Central memory CD4-positive, alpha-beta T cell (primary cell): ENCODE measurements at places on chromosomes 11 and 22.
A peak's percentile ranks its signal among the peaks of the same experiment; 100 is the strongest.

- no peak for DNase-seq
These were observed 8.2 kb downstream of the SERPIND1 start for GRCh38 chr22:20782083-20782482.

- DNase-seq: no peak
These were observed 8.7 kb downstream of the TNKS1BP1 start for GRCh38 chr11:57316017-57316416.

- DNase-seq: no peak
These were observed 38.4 kb downstream of the AMBRA1 start for GRCh38 chr11:46555267-46556054.

DNA sequence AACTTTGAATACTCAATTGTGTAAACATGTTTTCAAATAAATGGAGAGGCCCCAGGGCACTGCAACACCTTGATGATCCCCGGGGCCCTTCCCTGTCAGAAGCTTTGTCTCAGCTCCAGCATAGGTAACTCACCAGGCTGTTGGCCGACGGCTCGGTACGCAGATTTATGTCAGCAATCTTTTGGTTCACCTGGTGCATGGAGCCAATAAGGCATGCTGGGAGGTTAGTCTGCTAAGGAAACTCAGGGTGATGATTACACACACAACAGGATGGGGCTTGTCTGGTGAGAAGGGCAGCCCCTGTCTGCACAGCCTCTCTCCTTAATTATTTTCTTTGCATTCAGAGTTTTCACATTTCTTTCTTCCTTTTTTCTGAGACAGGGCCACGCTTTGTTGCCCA, 10.8 kb downstream of the FAM227A start:
- DNase-seq: no peak

DNA sequence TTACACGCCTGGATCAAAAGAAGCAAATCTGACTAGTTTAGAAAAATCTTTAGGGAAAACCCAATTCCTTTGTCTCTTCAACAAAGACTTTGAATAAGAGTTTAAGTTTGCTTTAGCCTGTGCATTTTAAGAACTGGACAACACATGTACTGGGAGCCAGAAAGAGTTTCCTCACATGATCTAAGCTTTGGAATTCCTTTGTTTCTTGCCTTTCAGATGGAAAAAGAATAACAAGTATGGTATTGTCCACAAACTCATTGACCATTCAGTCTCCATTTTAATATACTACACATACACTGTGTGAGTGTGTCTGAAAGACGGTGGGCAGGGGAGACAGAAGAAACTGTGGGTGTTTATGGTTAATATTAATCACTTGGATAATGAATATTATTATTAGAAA, 205.6 kb downstream of the MAML2 start:
- no peak for DNase-seq

GRCh38 chr11:103110391-103110790, 1.2 kb downstream of the DYNC2H1 start:
- DNase-seq: no peak

DNA sequence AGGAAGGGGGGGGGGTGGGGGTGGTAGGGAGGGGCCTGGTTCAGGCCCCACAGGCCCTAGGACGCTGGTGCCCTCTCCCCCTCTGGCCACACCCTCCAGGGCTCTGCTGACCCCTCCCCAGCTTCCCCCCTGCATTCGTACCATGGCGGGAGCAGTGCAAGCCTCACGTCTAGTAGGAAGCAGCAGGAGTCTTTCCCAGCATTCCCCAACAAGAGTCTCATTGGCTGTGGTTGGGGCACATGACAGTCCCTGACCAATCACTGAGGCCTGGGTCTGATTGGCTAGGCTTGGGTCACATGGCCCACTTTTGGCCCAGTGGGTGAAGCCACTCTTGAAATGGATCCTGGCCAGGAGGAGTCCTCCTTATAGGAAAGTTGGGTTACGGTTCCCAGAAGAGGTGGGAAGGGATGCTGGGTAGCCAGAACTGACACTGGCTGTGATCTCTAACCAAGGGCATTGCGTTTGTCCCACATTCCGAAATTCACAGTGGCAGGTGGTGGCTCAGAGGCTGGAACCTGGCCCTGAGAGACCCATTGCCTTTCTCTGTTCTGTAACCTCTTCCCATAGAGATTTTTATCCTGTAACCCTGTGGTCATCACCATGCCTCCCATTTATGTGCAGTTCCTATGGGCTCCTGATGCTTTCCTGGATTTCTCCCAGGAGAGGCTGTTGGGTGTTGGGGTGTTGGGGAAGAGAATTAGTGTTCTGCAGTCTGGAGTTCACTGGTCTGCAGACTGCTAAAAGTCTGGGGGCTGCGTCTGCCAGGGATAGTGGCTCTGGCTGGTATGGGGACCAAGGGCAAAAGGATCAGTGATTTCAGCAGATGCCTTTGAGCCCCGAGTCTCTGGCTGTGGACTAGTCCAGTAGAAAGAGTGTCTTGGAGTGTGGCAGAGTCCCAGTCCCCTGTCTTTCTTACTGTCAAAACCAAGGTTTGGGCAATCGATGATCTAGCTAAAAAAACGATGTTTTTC, 58.9 kb upstream of the MYEOV start:
- DNase-seq: no peak

DNA sequence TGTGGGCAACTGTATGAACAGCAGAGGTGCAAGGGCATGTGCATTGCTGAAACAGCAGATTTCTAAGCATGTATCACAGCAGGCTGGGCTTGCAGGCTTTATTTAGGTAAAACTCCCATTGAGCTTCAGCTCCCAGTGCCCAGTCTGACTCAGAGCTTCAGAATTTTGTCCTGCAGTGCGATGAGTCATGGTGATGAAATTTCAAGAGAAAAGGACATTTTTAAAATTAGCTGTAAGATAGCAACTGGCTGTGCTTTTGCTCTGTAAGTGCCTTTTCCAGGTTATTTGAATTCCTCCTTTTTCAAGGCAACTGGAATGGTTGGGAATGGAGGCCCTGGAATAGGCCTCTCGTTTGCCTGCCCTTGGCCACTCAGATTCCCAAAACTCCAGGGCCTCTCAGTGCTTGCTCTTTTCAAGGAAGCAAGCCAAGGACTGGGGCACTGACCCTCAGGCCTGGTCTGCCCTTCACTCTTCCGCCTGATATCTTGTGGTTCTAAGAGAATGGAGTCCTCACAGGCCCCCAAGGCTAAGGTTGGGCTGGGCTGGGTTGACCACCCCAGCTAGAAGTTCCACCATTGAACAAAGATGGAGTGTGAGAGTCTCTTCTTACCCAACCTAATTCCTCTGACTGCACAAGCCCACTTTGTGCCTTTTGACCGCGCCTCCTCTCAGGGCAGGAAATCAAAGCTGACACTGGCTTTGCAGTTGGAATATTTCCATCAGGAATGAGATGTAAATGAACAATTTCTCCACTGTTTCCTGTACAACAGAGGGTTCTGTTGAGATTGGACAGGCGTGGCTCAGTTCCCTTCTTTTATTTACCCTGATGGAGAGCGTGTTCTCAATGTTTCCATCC, 59.5 kb upstream of the PRSS23 start:
- DNase-seq: no peak

GRCh38 chr11:128948583-128948982, 5.9 kb upstream of the TP53AIP1 start:
- no peak for DNase-seq

GRCh38 chr11:115290893-115291292, 213.3 kb downstream of the CADM1 start:
- DNase-seq: no peak

GRCh38 chr11:841981-842369, 354 bp downstream of the POLR2L start:
- no peak for DNase-seq

GRCh38 chr11:94307101-94307791, 2.9 kb downstream of the IZUMO1R start:
- no peak for DNase-seq

DNA sequence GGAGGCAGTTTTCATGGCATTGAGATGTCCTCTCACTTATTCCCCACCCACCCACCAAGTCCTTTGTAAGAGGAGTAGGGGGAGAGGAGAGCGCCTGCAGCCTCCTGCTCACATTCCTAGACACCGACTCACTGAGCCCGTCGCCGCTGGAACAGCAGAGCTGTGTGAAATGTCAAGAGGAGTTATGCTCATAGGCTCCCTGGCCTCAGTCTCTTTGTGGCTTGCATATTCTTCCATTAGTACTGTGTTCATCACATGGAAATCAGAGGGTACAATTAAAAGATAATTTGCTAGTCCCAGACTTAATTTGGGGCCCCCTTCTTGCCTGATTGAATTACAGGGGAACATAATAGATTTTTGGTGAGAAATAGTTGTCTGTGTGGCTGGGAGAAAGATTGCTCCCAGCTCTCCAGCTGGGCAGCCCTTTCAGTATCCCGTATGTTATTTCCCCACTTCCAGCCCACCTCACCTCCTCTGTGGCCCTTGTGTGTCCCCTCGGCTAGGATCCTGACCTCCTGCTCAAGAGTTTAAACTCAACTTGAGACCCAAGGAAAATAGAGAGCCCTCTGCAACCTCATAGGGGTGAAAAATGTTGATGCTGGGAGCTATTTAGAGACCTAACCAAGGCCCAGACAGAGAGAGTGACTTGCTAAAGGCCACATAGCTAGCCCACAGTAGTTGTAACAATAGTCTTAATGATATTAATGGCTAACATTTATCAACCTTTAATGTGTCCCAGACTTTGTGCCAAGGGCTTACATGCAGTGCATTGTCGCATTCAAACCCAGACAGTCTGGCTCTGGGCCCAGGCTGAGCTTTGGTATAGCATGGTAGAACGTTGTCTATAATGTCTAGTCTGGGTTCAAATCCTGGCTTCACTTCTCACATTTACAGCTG, 32.2 kb downstream of the LIMK2 start:
- no peak for DNase-seq

DNA sequence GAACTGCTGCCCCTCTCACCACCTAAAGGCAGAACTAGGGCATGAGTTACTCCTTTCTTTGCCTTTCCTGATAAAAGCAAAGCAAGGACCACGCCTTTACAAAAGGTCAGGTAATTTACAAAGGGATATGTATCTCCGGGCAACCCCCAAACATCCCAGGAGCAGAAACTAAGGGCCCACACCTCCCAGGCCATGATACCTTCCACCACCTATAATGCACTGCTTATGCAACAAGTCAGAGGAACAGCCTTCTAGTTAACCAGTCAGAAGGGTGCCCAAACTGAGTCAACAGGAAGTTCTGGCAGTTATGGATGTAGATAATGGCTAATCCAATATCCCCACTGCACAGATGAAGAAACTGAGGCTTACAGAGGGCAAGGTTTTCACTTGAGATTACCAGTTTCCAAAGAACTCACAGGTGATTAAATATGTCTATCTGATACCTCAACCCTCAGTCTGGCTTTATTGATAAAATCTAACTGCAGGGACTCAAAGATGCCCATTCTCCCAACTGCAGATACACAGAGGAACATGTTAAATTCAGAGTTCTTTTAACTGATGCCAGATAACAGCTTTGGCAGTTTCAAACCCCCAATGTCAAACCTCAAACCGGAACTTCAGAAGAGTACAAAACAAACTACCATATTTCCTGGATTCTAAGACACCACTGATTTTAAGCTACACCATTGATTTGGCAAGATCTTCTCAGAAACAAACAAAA, 16.8 kb upstream of the CASTOR1 start:
- peak; percentile 78 for DNase-seq

- no peak for DNase-seq
These were observed 57.8 kb upstream of the FIBIN start for GRCh38 chr11:26936109-26936508.

- DNase-seq: no peak
These were observed 12.7 kb downstream of the TOM1 start for GRCh38 chr22:35312198-35313059.

DNA sequence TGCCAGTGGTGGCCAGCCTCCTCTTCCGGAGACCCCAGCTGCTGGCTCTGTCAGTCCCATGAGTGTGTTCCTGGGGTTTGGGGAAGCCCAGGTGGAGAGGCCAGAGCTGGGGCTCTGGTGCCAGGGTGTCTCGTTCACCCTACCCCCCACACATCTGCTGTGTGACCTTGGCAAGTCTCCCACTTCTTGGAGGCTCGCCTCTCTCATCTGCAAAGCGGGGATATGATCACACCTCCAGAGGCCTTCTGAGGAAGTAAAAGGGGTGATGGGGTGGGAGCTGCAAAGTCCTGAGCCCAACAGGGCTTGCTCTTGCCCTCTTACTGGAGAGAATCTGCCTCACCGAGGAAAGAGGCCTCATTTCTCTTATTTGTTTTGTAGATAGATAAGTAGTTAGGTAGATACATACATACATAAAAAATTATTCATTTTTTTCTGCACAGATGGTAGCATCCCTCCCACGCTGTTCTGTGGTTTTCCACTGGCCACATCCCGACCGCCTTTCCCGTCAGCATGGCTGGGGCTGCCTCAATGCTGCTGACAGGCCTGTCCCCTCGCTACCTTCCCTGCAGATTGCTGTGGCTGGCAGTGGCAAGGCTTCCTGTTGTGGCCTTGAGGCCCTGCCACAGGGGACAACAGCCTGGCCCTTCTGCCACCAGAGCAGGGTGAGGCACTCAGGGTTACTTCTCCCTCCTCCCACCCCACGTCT, 23.9 kb downstream of the MYO7A start:
- peak; percentile 66 for DNase-seq

- DNase-seq: peak; percentile 71
These were observed 7.8 kb downstream of the SLC5A1 start for GRCh38 chr22:32050678-32051515.

DNA sequence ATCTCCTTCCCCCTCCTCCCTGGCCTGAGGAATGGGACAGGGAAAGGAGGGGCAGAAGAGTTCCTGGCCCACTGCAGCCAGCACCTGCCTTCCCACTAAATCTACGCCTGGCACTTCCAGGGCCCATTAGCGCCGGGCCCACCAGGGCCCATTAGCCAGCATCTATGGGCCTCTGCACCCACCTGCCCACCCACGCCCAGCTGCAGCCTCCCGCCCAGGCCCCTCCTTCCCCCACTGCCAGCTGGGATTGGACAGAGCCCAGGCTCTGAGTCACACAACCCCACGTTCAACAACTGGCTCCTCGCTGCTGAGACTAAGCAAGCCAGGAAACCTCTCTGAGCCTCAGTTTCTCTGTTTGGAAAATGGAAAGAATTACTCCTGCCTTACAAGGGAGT, 48.7 kb downstream of the CYTH4 start:
- DNase-seq: no peak

DNA sequence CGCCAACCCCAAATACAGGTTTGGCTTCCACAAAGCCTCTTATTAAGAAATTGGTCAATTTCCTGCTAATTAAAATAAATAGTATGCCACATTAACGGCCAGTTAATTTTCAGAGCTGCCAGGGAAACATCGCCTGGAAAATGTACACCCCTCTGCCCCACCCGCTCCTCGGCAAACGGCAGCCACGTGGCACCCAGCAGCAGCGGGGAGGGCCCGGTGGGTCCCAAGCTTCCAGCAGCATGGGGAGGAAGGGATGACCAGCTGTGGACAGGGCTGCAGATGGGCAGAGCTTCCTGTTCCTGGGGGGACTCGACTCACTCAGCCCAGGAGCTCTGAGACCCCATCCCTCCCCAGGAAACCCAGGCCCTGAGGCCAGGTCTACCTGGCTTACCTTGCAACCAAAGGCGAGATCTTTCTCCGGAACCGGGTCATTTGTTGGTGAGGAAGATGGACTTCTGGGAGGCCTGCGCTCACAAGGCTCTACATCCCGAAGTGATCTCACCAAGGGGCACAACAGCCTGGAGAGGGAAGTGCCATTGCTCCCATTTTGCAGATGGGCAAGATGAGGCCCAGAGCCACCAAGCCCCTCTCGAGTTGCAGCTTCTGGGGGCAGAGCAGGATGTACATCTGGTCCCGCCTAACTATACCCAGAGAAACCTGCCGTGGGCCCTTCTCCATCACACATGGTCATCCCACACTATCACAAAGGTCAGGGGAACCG, 68.3 kb downstream of the IGLL1 start:
- DNase-seq: no peak

- DNase-seq: no peak
These were observed 743 bp upstream of the RCE1 start for GRCh38 chr11:66842501-66842895.
